NCI-H446 (cell line): ENCODE measurements at places on chromosomes 5 and 9.

- DNase-seq = no peak
These were observed 14.7 kb downstream of the ISL1 start for GRCh38 chr5:51397996-51398395.

DNA sequence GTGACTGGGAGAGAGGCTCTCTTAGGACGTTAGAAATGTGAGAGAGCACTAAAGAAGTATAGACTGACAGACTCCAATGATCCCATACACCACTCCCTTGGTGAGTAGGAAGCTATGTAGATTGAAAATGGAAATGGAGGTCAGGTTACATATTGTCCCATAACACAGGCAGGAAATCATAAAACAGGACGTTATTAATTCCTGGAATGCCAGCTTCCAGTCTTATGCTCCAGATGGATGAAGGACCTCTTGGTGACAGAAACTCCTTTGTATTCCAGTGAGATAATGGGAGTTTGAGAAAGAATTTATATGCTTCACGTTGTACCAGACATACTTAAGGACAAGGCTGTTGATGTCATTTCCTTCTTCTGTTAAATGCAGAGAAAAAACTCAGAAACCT is 338.2 kb upstream of the ITGA1 start:
- no peak for DNase-seq

DNA sequence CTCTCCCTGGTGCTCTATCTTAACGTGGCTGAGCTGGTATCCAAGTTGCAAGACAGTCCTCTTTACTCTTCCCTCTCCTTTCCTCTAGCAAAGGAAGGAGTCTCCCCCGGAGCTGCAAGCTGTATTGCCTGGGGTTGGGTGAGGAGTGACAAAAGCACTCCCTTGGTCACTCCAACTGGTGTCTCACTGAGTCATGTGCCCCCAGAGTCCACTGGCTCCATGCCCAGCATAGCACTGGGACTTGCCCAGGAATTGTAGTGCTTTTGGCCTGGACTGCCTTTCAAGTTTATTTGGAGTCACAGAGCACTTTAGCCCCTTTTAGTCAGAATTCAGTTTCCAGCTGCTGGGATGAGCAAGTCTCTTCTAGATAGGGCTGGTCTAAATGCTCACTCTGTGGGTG is 82.6 kb upstream of the FST start:
- DNase-seq = no peak

GRCh38 chr5:87076931-87077330 is 190.8 kb upstream of the RASA1 start:
- DNase-seq = no peak

DNA sequence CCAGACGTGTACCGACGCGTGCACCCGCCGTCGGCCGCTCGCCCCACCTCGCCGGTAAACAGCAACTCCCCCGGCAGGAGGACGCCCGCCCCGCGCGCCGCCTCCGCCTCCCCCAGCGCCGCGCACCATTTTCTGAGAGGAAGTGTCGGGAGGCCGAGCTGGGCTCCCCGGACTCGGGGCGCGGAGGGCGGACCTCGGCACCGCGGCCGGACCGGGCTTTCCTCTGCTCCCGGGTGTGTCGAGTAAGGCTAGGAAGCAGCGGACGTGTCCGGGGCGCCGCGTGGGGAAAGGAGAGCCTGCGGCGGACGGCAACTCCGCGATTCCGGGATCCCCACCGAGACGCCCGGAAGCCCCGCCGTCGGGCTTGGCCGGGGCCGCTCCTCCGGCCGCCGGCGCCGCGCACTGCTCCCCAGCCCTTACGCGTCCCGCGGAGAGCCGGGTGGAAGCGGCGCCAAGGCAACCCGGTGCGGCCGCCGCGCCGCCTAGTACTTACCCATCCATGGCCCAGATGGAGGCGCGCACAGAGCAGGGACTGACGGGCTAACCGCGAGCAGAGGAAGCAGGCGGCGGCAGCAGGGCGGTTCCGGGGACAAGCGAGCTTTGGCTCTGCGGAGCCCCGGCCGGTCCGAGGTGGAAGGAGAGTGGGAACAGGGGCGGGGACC is at the start of gene PTBP3:
Gene PTBP3, minus strand, starts transcription at position 643 of the 662 bp plus-strand sequence. CDS start 35,754 bp downstream, outside the sequence.
- DNase-seq = peak; percentile 56

GRCh38 chr9:135991771-135992170 is 30.6 kb upstream of the UBAC1 start:
- DNase-seq = no peak

GRCh38 chr9:79286992-79287707 is 284.6 kb upstream of the TLE4 start:
- DNase-seq = no peak

- no peak for DNase-seq
These were observed 230.0 kb upstream of the EFNA5 start for GRCh38 chr5:107900721-107901120.

DNA sequence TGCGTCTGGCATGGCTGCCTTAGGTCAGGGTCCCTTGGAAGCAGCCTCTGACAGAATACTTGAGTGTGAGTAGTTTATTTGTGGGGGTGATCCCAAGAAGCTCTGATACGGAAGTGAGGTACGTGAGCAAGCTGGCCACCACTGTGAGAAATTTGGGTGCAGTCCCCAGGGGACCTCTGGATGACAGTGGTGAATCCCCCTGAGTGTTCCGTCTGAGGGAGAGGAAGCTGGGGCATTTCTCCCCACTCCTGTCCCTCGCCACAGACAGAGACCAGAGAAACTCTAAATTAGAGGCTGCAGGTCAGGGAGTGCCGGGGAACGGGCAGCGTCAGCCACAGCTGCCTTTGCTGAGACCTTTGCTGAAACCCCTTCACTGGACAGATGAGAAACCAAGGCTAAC is 155.9 kb upstream of the COL5A1 start:
- no peak for DNase-seq

DNA sequence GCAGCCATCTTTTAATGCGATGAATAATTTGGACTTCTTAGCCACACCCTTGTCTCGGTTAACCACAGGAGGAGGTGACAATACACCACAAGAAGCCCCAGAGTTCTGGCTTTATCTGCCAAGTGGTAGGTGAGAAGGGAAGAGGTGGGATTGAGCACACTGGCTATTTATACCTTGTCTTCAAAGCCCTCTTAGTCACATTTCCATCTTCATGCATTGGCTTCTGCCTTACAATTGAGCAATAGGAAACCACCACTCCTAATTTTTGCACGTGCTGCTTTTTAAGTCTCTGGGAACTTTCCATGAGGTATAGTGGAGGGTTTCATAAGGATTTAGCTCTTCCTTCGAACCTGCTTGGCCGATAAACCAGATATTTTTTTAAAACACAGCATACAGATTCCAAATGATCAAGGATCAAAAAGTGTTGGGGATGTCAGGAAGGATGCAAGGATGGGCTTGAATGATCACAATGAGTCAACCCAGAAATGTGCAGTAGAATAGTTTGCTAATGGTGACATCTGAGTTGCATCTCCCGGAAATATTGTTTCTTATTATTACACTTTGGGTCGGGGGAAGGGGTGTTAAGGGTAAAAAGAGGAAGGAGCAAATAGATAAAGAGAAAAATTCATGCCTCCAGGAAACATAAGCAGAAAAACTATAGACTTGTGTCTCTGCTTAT is 25.5 kb downstream of the PLAC8L1 start:
- DNase-seq = no peak

DNA sequence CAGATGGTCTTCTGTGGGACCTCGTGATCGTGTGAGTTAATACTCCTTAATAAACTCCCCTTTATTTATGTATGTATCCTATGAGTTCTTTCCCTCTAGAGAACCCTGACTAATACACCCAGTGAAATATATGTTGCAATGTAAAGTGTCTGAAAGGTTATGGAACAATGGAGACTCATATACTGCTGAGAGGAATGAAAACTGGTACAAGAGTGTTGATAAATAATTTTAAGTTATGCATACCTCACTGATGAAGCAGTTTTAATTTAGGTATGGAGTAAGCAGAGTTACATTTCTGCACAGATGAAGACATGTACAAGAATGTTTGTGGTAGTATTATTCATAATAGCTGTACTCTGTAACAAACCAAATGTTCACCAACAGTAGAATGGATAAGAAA is 438.3 kb downstream of the TAF11L14 start:
- no peak for DNase-seq

DNA sequence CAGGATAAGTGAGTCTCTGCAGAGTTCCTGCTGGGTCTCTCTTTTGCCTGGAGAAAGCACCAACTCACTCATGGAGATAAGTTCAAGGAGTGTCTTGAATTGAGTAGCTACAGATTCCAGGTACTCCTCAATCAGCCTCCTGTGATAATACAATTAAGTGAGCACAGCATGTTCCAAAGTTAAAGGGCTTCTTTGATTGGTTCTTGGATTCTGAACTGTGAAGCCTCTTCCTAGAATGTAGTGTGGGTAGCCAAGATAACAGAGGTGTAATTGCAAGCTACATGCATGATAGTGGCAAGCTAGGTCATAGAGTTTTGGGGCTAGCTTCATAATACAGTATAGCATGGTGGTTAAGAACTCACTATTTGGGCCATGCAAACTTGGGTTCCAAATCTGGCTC is 23.2 kb upstream of the CARNMT1 start:
- no peak for DNase-seq

DNA sequence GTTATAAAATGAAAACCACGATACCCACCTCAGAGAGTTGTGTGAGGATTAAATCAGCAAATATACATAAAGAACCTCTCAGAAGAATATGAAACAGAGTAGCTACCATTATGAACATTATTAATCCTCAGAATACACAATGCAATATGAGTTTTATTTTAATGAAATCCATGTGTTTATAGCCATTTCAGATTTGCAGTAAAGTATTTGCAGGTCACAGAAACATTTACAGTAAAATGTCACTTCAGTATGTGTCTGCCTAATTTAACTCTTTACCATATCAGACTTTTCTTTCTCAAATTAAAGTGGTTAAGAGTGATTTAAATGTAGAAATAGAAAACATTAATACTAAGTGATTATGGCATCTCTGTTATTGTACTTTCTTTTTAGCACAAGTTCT is 365.2 kb upstream of the MPDZ start:
- no peak for DNase-seq

DNA sequence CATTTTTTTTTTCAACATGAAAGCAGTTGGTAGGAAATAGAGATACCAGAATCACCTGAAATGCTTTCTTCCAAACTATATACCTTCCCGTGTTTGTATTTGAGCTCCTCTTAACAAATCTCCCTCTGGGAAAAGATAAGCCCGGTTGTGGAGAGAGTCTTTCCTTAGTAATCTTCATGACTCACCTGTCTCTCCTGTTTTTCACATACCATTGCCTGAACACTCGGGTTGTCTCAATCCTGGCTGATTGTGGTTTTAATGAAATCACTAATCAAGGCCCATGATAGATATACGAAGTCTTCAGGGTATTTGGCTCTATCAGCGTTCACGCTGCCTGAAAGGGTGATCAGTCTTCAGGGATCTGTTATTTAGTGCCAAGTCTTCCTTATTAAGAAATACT is 136.7 kb downstream of the MAN2A1 start:
- DNase-seq = no peak

DNA sequence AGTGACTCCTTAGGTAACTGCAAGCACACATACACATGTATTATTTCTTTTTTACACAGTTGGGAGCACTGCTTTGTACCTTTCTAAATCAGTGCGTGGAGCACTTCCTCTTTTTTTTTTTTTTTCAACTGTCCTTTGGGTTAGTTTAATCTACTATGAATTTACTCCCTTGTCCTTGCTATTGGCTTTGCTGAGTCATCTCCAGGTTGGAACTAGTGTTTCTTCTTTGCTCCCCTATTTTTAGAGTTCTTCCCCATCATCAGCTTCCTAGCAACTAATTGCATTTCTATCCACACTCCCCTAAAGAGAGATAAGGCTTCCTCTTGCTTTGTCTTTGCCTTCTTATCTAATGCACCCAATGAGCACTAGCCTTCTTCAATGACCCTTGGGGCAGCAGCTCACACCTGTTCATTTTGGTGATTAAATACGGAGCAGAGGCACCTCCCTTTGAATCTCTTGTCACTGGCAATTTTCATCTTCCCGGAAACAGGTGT is 24.3 kb downstream of the S100Z start:
- DNase-seq = no peak

DNA sequence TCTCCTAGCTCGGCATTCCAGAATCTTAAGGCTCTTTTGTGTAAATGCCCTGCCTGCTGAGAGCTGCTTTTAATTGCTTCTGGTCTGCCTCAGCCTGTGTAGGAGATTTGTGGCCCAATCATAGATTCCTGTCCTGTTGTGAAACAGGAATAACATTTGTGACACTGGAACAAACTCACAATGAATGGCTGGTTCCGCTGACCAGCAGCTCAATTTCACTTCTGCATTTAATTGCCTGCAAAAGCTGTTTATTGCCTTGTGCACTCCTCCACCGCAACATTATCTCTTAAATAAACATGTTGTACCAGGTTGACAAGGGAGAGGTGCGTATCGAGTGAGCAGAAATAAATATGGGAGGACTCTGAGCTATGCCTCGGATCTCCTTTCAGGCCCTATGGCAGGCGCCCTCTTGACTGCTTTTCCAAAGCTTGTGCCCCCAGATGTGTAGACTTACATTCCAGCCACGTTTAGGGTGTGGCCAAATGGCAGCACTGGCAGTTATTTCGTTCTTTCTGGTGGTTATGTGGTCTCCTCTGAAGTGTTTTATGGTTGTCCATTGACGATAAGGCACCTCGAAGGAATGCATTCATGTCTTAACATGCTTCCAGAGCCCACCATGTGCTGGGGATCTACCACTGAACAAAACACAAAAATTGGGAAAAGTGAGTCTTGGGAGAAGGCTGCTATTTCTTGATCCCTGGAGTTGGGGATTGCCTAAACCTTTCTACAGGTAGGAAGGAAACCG is 58.1 kb downstream of the DMRT1 start:
- DNase-seq = no peak

- DNase-seq = no peak
These were observed 113.5 kb downstream of the ROR2 start for GRCh38 chr9:91836515-91836914.

DNA sequence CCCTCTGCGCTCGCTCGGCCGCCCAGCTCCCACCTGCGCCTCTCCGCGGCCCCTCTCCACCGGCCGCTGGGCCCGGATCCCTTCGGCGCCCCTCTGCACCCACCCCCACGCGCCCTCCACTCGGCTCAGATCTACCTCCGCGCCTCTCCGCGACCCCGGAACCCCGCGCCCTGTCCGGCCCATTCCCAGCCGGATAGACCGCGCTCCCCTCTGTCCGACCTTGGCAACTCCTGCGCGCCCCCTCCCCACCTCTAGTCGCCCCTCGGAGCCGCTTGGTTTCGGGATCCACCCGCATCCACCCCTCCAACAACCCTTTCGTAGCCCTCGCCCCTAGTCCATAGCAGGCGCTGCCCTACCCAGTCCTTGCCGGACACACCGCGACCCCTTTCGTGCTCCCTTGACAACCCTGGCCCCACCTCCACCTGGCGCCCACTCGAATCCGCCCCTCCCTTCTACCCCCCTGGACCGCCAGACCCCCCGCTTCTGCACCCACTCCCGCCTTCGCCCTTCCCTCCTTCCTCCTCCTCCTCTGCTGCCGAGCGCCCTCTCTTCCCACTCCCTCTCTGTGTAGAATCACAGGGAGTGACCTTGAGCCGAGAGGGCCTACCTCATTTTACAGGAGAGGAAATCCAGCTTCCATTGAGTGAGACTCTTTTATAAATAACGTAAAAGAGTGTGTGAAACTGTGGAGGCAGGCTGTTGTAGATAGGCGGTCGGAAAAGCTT is 525 bp upstream of the AK3 start:
- DNase-seq = no peak

DNA sequence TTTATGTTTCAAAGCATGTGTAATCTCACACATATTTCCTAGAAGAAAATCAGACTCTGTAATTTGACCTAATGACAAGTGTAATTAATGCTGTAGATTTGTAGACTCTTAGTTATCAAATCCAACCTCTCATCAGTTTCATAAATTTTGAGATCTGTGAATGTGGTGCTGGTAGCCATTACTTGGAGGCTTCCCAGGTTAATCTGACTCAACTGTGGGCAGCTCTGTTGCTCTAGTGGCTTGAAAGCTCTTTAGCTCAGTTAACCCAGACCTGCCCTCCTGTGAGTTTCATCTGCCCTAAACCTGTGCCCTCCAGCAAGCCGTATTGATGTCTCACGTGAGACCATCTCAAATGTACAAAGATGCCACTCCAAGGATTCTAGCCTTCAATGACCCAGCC is 323.4 kb downstream of the FBXL7 start:
- no peak for DNase-seq
